Left lobe of liver (tissue), 2 donors: ENCODE measurements at places on chromosomes 3 and 15.

- DNase-seq, result no peak
These were observed 9.9 kb downstream of the CEP152 start for GRCh38 chr15:48800811-48801455.

DNA sequence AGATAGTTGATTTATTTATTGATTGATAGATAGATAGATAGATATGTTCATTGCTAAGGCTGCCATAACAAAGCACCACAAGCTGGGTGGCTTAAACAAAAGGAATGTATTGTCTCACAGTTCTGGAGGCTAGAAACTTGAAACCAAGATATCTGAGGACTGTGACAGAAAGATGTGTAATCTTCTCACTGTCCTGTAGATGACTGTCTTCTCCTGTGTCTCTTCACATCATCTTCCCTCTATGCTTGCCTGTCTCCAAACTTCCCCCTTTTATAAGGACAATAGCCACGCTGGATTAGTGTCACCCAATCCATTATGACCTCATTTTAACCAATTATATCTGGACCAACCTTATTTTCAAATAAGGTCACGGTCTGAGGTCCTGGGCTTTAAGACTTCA is 40.9 kb downstream of the GNB4 start:
- no peak for DNase-seq

DNA sequence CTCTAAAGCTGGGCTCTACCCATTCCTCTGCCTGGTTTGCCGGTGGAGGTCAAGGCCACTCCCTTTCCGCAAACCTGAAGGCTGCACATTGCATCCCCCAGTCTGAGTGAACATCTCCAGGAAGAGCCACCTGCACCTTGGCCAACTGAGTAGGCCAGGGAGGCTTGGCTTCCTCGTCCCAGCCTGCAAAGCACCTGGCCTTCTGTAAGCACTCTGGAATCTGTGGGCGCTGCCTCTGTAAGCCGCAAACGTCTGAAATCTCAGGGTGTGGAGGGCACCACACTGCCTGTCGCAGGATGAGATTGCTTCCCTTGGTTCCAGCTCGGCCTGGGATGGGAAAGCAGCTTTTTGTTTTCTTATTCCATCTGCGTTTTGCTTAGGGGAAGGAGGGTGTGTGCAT is 81.3 kb downstream of the SEC22A start:
- no peak for DNase-seq

GRCh38 chr15:66588537-66588936 is 22.7 kb upstream of the LCTL start:
- no peak for DNase-seq

DNA sequence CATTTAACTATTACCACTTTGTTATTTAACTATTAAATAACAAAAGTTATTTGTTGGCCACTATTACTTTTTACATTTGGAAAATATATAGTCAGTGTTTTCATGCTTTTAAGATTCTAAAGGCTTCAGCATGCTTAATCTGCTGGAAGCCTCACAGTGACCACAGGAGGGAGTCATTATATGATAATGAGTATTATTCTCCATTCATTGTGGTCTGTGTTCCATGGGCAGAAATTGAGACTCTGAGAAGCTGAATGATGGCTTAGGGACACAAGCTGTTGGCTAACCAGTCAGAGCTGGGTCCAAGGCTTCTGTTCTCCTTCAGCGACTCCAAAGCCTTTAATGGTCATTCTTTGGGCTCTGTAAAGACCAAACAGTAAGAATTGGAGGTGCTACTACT is 64.7 kb downstream of the BFSP2 start:
- no peak for DNase-seq
